Stomach (tissue), 19 donors: ENCODE measurements at places on chromosomes 7 and 10.

- DNase-seq: no peak
Observed at GRCh38 chr7:40429826-40430225, 295.0 kb downstream of the SUGCT start.

DNA sequence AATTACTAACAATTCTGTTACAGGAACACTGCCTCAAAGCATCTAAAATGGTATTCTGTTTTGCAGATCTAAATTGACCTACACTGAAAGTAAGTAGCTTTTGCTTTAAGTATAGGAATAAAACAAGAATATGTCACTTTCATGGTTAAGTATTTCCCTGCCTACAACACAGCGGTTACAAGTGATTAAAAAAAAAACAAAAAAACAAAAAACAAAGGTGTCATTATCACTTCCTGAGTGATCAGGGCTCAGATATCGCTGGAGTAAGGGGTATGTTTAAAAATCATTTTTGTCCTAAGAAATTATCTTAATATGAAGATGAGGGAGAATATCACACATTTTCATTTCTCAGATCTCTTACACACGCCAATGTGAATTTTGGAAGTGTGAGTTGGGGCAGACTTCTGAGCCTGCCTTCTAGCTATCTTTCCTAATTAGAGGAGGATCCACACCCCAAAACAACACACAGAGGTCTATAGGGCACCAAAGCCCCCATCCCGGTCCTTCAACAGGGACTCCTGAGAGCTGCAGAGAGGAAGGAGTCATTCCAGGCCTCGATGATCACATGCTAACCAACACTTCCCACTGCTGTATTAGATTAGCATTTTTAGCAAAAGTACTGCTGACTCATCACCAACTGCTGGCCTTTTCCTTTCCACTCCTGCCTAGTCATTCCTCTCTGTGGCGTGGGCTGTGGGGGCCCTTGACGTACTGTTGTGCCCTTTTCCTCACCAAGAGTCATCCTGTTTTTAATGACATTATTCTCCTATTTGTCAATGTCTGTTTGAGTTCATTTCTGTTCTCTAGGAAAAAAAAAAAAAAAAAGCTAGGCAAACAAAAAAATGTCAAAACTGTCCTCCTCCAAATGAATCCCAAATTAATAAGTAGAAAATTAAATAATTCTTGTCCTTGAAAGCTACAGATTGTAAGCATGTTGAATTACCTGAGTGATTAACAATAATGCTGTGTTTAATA, 31.2 kb downstream of the PRTFDC1 start:
- peak; percentile 74 for DNase-seq

DNA sequence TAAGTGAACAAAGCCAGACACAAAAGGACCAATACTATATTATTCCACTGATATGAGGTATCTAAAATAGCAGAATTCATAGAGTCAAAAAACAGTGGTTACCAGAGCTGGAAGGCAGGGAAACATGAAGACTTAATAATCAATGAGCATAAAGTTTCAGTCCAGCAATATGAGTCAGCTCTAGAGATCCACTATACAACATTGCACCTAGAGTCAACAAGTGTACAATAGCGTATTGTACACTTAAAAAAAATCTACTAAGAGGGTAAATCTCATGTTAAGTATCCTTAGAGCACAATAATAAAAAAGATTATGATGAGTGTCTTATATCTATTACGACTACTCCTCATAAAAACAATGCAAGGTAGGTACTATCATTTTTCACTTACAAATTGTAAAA, 36.1 kb downstream of the C10orf90 start:
- DNase-seq: no peak

- no peak for DNase-seq
Observed at GRCh38 chr10:36462194-36462593, 663.2 kb upstream of the ANKRD30A start.
